ENCODE measurements at places on chromosomes 12 and 14.

DNA sequence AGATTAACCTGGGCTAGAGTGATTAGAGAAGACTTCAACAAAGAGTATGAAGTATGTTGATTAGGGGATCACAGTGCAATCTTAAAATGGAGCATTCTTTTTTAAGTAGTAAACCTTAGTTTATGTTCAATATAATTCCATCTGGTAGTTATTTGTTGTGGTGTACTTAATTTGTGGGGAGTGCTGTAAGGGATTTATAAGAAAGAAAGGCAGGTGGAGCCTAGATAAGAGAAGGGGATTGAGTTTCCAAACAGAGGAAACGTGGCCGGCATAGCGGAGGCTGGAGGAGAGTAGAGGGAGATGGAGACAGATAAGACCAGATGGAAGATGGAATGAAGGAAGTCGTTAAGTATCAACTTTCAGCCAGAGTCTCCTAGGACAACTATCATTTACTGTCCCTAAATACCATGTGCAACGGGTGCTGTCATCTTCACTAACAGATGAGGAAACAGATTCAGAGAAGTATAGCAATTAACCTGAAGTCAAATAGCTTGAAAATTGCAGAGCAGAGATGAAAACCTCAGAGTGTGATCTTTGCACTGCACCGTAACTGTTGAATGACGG, 38.1 kb downstream of the GOLGA5 start:
- no peak for DNase-seq

- DNase-seq, result peak; percentile 92
Observed at GRCh38 chr14:102437997-102438915, 71.3 kb downstream of the ANKRD9 start.

DNA sequence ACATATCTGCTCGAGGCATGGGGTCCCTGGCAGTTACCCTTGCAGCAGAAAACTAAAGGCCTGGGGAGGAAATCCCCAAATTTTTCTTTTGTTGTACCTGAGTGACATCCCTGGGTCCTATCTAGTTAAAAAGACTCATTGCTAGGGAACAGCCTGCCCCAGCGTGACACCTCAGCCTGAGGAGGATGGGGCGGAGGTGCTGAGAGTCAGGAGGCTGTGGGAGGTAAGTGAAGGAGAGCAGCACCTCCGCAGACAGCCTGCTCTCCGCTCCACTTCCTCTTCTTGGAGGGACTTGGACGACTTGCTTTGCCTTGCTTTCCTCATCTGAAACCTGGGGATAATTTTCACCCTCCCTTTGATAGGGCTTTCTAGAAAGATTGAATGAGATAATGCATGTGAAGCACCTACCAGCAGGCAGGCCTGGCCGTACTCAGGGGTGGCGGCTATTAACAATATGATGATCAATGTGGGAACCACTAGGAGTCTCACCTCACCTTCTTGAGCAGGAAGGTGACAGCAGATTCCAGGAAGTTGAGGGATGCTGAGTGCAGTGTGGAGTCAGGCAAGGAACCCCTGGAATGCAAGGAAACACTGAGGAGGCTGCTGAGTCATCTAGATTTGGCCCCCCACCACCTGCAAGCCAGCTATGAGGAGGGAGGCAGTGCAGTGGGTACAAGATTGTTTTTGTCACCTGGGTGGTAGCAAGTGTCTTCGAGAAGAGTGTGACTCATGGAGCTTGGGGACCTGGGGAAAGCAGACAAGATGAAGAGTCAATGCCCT, 23.2 kb downstream of the UBE3B start:
- no peak for DNase-seq

- DNase-seq, result no peak
Observed at GRCh38 chr14:102799684-102800562, 22.7 kb downstream of the TRAF3 start.

DNA sequence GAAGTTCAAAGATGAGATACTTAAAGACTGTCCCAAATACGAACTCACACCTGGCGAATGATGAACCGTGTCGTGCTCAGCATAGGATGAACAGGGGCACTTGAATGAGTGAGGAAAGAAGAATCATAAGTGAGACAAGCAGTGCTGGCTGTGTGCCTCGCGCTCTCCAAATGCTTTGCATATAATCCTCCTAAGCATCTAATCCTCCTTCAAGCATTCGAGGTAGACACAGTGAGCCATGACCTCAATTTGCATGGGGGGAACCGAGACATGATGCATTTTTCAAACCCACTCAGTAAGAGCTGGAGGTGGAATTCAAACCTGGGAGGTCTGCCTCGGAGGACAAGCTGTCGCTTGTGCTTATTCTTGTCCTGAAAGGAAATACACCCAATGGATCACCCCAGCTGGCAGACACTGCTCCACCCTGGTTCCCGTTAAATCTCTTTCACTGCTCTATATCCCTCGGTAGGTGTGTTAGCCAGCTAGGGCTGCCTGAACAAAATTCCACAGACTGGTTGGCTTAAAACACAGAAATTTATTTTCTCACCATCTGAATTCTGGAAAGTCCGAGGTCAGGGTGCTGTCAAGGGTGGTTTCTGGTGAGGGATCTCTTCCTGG, 274.0 kb downstream of the SLC15A4 start:
- no peak for DNase-seq

GRCh38 chr12:30740274-30740673, 14.5 kb downstream of the CAPRIN2 start:
- DNase-seq, result no peak

DNA sequence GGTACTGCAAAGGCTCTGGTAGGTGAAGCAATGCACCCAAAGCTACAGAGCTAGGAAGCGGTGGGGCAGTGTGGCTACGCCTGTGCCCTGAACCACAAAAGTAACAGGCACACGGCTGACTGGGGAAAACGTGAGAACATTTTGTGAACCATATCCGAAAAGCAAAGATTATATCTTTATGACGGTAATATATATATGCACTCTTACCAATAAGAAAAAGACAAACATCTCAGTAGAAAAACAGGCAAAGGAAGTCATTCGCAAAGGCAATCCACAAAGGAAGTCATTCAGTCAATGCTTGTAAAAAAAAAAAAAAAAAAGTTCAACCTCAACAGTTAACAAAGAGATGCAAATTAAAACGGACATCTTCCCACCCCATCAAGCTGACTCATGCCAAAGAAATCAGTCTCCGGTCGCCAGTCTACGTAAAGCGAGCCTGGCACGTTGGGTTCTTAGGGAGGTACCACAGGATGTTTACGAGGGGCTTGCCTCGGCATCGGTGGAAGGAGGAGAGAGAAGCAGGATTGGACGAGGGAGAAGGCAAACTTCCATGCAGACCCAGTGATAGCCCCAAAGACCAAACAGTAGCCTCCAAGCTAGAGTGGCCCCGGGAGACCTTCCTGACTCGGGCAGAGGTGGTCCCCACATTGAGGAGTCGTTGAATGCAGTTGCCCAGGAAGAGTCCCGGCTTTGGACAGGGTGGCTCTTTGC, 39.4 kb upstream of the PPP2R5C start:
- DNase-seq, result no peak

DNA sequence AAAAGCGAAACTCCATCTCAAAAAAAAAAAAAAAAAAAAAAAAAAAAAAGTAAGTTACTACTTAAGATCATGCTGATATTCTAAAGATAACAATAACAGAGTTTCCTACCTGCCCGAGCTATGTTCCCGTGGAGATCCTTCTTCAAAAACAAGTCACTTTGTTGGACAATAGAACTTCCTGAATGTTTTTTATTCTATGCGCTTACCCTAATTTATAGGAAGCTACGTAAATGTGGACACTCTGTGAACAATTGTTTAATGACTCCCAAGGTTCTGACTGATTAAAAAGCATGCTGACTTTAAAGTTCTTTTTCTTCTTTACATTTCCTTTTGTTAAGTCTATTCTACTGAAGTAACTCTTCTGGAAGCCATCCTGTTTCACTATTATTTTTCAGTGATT, 52.5 kb downstream of the FGD4 start:
- no peak for DNase-seq

DNA sequence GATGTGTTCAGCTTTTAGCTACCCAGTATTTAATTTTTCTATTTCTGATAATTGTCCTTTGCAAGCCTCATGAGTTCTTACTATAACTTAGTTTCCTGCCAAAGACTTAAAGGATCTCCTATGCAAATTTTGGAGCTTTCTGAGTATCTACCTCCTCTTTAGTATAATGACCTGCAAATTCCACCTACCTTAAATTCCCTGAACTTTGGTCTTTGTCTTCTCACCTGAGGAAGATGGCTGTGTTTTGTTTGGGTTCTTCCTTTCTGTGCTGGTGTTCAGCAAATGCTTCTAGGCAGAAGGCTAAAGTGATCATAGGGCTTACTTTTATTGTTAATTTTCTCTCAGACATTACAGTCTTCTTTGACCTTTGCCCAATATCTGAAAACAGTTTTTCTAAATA, 142.8 kb downstream of the FUT8 start:
- DNase-seq, result no peak

DNA sequence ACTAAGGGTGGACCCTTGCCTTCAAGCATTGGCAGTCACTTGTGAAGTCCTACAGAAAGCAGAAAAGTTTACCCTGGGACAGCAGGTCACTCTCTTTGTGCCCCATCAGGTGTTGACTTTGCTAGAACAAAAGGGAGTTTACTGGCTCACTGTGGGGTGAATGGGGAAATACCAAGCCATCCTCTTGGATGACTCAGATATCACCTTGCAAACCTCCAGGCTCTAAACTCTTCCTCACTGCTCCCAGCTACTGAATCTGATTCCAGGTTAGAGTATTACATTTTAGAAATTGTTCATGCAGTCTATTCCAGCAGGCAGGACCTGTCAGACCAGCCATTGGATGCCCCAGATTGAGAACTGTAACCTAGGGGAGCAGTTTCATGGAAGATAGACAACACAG, 7.3 kb upstream of the EDDM3B start:
- no peak for DNase-seq

GRCh38 chr12:29396774-29397173, 15.8 kb upstream of the ERGIC2 start:
- no peak for DNase-seq

DNA sequence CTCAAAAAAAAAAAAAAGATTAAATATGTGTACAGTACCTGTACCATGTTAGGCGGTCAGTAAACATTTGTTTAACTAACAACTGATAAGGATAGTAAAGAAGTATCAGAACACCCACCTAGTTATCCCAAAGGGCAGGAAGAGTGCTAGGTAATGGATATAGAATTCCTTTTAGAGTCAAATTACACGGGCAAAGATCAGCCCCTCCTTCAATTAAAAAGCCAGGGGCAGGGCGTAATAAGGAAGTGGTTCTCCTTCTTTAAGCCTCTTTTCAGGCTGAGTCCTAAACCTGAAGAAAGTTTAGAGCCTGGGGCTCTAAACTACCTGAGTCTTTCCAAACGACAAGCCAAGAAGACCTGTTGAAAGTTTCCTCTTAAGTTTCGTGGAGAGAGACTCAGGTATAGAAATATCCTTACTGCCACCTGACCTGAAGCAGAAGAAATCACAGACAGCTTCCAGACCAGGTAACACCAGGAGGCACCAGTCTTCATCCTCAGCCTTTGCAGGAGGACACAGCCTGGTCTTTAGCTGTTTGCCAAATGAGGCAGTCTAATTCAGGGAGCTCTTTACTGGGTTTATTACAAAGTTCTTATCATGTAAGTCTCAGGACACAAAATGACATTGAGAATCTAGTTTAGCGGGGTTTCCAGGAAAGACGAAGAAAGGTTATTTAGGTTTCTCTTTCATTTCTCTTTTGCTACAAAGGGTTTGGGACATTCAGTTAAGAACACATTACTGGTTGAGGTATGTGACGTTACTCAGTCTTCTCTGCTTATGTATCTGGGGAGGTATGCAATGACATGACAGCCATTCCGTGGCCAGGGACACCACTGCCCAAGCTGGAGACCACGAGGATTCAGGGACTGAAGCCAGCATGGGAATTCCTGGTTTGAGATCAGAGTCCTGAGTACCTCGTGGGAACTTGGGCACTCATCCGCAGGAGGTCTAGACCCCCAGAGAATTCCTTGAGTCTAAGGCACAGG, at the start of gene BCL2L14:
Gene BCL2L14, plus strand, starts transcription at position 266 of the 983 bp plus-strand sequence. CDS start 8,367 bp downstream, outside the sequence.
- no peak for DNase-seq

GRCh38 chr12:34298971-34299801, 276.9 kb downstream of the ALG10 start:
- DNase-seq, result no peak

GRCh38 chr12:18165889-18166288, 75.9 kb upstream of the RERGL start:
- DNase-seq, result no peak

DNA sequence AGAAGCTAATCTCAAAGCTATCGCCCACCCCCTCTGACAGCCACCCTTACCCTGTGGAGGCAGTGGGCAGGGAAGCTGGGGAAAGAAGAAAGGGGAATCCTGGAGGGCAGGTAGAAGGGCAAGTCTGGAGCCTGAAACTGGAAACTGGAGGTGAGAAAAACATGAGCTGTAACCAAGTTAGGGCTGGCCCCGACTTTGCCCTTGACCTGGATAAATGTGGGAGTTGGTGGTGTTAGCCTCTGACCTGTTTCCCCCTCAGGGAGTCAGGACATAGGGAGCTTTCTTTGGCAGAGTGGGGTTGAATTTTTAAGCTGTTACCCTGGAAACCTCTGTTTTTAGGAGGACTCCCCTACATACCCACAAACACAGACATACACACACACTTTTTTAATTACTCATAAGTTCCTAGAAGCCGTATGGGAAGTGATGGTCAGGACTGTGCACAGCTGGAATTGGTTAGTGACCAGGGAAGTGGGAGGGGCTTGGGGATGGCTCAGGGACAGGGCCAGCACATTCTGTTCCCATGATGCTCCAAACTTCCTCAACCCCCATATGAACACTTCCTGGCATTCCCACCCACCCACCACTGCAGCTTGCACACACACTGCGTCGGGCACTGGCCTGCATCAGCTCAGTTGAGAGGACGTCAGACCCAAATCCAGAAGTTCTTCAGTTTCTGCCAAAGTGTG, 5.0 kb upstream of the MMP19 start:
- no peak for DNase-seq

DNA sequence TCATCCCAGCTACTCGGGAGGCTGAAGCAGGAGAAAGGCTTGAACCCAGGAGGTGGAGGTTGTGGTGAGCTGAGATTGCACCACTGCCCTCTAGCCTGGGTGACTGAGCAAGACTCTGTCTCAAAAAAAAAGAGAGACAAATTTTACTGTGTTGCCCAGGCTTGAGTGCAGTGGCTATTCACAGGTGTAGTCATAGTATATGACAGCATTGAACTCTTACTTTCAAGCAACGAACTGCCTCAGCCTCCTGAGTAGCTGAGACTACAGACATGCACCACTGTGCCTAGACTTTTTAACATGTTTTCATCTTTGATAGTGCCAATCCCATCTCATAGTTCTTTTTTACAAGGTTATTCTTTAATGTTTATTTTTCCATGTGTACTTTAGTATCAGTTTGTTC, 13.7 kb downstream of the ARID2 start:
- no peak for DNase-seq

DNA sequence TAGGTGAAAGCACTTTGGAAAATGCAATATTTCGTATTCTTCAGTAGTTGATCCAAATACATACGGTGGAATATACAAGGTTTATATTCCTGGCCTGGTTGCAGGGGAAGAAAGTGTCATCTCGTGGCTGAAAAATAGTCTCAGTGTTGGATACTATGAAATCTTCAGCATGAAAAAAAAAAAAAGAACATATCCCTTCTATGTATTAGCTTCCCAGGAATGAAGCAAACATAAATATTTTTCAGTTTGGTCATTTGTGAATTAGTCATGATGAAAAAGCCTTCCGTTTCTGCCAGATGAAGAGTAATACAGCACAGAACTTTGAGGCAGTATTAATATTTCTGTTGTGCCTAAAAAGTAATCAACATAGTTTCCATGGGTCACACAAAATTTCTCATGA, 36.7 kb downstream of the FLRT2 start:
- no peak for DNase-seq

GRCh38 chr12:2857021-2857431, at the start of gene TEX52:
TEX52 (minus strand) TSS chr12:2857039; CDS start chr12:2857026, 13 bp downstream.
- DNase-seq, result no peak

GRCh38 chr14:42079911-42080310, 473.2 kb downstream of the LRFN5 start:
- no peak for DNase-seq
